ENCODE measurements at places on chromosomes 2 and 18.

DNA sequence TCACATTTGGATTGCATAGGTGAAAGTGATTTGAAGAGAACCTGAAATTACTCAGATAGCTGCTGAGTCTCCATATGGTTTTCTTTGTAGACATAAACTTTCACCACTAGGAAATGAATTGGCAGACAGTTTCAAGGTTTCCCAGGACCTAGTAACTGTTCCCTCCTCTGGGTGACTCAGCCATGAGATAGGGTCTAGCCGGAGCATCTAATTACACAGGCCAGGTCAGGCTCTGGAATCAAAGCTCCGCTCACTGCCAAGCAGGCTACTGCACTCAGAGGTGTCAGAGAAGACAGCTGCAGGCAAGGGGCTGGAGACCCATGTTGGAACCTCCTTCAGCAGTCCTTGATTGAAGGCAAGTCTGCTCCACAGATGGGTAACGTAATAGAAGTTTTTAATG, 429.2 kb downstream of the TNS1 start:
- no peak for DNase-seq

DNA sequence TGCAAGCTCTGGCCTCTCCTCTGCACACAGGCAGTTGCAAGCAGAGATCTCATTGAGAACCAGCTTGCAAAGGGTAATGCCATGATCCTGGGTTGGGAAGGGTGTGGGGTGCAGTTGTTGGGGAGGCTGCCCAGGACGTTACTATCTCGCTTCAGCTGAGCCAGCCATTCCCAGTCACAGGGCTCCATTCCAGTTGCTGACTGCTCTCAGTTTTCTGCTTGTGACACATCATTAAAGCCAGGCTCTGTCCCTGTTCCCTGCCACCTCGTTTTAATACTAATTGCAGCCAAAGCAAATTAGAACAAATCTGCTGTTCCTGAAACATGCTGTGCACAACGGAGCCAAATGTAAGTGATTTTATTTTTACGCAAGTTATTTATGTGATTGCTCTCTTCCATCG, 62.5 kb upstream of the SMAD2 start:
- no peak for DNase-seq

DNA sequence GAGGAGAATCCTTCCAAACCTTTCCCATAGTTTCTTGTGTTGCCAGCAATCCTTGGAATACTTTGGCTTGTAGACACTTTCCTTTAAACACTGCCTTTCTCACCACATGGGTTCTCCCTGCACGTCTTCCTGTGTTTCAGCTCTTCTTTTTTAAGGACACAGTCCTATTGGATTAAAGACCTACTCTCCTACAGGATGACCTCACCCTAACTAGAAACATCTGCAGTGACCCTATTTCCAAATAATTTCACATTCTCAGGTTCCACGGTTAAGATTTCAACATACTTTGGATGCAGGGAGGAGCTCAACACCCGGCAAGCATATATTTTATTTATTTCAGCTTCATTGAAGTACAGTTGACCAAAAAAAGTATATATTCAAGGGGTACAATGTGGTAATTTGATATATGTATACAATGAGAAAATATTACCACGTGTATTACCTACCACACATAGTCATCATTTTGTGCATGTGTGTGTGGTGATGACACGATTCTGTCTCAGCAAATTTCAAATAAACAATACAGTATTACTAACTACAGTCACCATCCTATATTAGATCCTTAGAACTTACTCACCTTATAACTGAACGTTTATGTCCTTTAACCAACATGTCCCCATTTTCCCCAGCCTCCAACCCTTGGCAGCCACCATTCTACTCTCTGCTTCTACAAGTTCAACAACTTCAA, 745.0 kb downstream of the CBLN2 start:
- no peak for DNase-seq

DNA sequence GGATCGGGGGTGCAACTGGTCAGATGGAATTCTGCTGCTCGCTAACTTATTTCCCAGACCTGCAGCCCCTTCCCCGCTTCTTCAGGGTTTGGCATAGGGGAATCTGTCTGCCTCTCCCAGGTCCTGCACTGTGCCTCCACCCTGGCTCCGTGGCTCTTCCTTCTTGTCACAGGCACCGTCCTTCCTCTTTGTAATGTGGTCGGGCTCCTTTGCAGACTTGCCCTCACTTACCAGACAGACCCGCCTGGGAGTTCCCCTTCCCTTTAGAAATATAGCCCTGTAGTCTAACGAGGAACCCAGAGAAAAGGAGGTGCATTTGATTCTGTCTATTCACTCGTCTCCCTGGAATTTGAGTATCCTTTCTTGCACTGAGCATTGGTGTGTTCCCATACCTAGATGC, 63.9 kb upstream of the PAX8 start:
- DNase-seq = no peak

- DNase-seq = no peak
Measured at GRCh38 chr2:164896634-164897355, 55.2 kb upstream of the COBLL1 start.

DNA sequence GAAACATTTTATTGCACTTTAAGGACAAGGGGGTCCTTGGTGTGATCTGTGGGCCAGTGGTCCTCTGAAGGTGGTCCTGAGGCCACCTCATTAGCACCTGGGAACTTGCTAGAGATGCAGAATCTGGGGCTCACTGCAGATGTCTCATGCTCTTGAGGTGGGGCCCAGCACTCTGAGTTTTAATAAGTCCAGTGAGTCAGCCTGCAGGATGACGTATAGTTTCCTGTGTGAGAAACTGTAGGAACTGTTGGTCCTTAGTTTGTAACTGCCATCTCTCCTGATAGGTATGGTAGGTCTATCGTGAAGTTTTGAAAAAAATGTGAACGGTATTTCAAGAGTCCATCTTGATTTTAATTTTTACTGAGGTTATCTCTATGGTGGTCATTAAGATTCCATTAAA, 2.8 kb downstream of the TRPM8 start:
- DNase-seq = no peak

- no peak for DNase-seq
Measured at GRCh38 chr2:57516698-57517340, 529.8 kb upstream of the VRK2 start.

- no peak for DNase-seq
Measured at GRCh38 chr2:24174851-24175277, at the start of gene FAM228A. Gene FAM228A (plus strand): TSS chr2:24175053. CDS start chr2:24175481, 428 bp downstream.

DNA sequence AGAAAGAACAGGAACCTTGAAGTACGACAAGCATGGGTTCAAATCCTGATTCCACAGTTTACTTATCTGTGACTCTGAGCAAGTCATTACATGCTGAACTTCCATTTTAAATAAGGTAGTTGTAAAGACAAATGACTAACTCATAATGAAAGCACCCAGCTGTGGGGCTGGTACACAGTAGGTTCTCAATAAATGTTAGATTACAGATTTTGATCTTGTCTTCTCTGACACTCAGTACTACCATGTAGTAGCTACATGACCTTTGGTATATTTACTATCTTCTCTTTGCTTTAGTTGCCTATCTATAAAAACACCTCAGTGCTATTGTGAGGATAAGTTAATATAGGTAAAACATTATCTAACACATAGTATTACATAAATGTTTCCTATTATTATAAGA, 3.2 kb downstream of the TRAK2 start:
- no peak for DNase-seq

- no peak for DNase-seq
Measured at GRCh38 chr2:12397854-12398253, 318.9 kb upstream of the TRIB2 start.

DNA sequence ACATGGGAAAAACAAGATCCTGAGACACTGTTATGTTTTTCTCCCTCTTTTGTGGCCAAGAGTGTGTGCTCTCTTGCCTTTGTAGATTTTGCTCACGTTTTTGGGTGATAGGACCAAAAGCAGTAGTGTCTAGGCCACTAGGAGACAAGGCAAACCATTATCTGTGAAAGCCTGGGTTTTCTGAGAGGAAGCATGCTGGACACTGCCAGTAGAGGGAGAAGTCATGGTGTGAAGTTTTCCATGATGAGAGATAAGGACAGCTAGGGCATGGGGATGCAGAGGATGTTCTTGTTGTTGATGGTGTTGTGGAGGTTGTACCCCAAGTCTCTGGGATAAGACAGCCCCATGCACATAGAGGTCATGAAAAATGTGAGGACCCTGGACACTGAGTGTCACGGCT, 285.3 kb downstream of the SOX11 start:
- no peak for DNase-seq

- no peak for DNase-seq
Measured at GRCh38 chr2:108217211-108217610, 22.6 kb upstream of the SULT1C3 start.

DNA sequence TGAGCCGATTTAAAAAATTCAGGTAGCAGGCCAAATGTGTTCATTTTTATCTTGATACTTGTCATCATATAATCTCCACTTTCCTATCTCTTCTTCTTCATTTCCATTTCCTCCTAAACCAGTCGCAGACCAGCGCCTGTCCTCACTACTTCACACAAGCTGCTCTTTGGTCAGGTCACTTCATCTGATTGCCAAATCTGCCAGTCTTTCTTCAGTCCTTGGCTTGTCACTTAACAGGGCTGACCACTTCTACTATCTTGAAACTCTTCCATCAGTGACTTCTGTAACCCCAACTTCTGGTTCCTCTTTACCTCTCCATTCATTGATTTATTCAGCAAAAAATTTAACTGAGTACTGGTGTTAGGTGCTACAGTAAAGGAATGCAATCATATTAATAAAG, 18.0 kb upstream of the SPRED2 start:
- no peak for DNase-seq

DNA sequence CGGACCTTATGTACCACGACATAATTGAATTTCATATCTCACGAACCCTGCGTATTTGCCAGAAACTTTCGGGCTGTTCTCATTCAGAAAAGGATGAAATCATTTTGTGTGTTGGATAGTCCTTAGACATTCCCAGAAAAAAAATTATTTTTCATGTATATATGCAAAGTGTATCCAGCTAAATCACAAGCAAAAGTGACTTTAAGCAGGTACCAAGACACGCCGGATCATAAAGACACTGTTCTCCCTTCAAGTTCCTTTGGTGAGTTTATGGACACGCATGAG, 35.1 kb upstream of the PNO1 start:
- no peak for DNase-seq

- DNase-seq = no peak
Measured at GRCh38 chr2:182858671-182859070, 7.8 kb downstream of the FRZB start.

DNA sequence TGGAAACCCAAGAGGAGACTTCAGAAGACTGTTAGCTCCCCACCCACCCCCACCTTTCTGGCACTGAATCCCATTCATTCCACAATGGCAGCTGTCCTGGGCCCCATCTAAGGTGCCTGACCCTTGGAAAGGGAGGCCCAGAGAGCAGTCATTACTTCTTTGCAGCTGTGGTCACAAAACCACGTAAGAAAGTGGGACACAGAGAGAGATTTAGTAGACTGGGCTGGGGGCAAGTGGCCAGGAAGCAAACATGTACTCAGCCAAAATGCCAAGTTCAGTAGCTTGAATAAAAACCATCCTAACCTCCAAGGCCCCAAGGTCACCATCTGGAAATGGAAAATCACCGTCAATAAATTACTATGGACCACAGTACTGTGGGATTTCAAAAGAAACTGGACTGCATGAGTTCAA, 381.4 kb downstream of the TNS1 start:
- DNase-seq = no peak

- DNase-seq = no peak
Measured at GRCh38 chr2:173574324-173575112, 219.8 kb downstream of the CDCA7 start.

- no peak for DNase-seq
Measured at GRCh38 chr2:73232403-73233153, 461 bp downstream of the PRADC1 start.

DNA sequence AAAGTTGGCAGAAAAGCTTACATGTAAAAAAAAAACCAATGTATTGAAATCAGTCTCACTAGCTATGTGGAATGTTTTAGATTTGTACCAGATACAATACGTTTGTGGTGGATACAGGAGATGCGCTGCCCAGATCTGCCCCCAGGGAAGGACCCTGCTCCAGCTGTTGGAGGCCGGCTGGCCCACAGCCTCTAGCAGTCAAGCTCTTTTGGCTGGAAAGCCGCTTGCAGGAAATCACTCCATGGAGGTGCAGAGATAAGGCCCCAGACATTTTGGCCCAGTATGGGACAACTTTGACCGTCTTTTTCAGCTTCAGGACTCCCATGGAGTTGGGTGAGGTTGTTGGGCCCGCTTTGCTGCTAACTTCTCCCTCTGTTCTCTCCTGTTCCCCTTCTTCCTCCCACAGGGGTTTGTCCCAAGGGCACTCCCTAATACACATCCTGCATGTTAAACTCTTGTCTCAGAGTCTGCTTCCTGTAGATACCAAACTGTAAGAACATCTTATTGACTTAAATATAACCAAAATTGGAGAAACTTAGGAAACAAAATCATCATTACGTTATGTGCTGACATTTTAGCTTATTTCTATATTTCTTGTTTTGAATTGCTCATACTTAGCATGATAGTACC, 1.7 kb upstream of the QPCT start:
- DNase-seq = no peak

GRCh38 chr2:85704800-85705679, 10.9 kb downstream of the GNLY start:
- no peak for DNase-seq

- DNase-seq = no peak
Measured at GRCh38 chr18:49959176-49959575, 145.8 kb upstream of the ACAA2 start.

- DNase-seq = no peak
Measured at GRCh38 chr2:144712550-144712940, 192.6 kb upstream of the ZEB2 start.

GRCh38 chr2:133865141-133865540, 296.9 kb upstream of the NCKAP5 start:
- DNase-seq = no peak

GRCh38 chr2:185179743-185180142, 558.9 kb upstream of the FSIP2 start:
- DNase-seq = no peak

DNA sequence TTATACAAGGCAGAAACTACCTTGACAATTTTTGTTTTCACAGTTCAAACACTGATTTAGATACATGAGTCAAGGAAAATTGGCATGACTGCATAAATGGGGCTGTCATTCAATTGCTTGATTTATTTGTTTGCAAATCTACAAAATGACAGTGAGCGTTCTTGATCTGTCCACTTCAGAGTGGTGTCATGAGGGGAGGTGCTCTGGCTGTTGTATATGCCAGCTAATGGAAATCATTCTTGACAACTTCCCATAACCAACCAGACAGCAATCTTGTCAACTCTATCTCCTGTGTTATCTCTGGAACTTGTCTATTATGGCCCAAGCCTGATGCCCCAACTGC, 120.6 kb upstream of the UGP2 start:
- no peak for DNase-seq

DNA sequence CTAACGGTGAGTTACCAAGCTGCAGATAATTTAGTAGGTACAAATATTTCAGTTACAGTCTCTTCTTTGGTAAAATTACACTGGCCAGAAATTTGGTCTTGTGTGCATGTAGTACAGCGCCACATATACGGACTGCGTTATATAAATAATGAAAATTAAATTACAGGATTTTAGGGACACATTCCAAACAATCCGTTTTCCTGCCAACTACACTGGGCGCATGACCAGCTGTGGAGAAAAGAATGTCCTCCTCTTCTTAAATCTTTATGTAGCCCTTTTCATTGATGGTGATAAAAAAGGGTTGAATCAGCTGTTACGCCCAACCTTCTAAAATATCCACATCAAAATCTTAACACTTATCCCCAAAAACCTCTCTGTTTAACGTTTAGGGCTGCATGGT, 37.5 kb downstream of the TCF4 start:
- no peak for DNase-seq

Data from activated T-cell treated with anti-CD3 and anti-CD28 coated beads for 24 hours (primary cell).